Stromal cell of bone marrow (primary cell): ENCODE measurements at places on chromosomes 4 and X.
A peak's percentile ranks its signal among the peaks of the same experiment; 100 is the strongest.

DNA sequence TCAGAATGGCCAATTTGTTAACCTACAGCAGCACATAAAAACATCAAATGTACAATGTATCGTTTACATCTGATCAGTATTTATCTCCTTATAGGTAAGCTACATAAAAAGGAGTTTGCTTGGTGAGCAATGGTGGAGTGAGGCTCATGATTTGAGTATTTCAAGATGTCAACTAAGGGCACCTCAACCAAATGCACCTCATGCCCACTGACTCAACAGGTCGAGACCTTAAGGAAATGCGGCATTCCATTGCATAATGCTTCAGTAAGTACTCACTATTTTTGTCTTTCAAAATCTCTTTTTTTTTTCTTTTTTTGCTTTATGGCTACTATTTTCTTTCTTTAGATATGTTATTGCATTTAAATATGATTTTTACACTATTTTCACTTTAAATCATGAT, 181.0 kb upstream of the TLL1 start:
- DNase-seq, result no peak

DNA sequence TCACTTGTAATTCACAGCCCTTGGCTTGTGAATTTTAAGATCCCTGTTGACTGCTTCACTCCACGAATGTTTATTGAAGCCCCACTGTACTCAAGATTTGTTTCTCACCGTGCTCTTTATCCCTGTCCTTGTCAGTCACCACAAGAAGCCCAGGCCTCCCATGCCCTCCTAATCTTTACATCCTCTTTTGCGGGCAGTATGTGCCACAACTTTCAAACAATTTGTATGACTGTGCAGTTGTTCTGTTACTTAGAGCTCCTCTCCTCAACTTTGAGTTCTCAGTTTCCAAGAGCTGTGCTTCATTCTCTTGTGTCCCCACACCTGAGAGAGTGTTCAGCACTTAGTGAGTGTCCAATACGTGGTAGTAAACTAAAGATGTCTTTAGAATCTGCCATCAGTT, 467.7 kb downstream of the NKX6-1 start:
- no peak for DNase-seq

DNA sequence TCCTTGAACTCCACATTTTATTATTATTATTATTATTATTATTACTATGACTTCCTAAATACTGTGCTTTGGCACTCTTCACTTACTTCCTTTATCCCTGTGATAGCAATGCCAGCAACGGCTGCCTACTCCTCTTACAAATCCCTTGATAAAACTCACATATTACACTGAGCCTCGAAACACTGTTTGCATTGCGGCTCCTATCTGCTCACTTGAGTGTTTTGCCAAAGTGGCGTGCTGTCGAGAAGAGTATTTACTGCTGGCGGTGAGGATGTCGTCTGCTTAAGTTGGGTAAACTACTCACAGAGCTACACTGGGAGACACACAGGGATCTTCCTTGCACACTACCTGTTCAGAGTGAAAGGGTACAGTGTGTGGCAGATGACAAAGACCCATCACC, 143.4 kb upstream of the VCX3A start:
- no peak for DNase-seq

- no peak for DNase-seq
These were observed 34.2 kb upstream of the ATRX start for GRCh38 chrX:77820091-77820727.

GRCh38 chr4:147955827-147956558, 224.1 kb downstream of the ARHGAP10 start:
- DNase-seq, result no peak

DNA sequence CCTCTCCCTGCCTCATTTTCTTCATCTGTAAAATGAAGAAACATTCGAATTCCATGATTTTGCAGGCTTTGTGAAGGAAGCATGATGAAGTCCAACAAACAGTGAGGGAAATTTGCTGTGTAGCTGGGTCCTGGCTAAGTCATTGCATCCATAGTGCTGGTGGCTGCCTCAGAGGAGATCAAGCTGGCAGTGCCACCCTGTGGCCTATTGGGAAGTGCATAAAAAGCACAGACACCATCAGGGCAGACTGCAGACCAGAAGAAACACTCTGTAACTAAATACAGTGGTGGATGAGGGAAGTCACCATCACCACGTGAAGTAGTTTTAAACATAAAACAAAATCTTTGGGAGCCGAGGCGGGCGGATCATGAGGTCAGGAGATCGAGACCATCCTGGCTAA, 40.7 kb upstream of the DDX3X start:
- DNase-seq, result no peak

DNA sequence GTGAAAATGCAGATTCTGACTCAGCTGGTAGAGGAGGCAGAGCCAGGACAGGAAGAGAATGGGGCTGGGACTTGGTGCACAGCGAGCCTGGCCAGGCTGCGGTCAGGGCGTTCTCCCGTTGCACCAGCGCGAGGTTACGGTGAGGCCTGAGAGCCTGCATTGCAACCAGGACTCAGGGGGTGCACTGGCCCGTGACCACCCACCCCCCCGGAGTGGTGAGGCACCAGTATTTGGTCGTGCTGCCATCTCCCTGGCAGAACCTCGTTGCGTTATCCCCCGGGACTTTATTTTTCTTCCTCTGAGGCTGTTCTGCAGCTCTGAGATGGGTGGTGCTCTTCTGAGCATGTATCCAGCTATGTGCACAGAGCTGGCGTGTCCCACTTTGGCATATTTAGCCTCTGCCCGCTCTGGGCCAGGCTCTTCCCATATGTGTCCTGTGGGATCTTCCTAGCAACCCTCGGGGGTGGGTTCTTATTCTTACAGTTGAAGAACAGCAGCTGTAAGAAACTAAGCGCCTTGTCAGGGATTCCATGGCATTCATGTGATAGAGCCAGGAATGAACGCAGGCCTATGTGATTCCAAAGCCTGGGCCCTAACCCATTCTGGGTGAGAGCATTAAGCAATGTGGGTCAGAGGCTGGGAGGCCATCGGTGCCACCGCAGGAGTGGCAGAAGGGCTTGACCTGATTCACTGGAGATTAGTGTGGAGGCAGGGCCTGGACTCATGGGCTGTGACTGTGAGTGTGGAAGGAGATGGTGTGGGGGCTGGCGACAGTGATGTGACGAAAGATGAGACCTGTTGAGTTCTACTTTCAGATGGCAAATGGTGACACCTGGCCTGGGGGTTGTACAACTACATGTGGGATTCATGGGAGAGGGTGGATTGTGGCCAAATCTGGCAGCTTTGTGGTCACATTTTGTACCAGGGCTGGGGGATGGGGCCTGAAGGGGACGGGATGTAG, 3.1 kb downstream of the TADA2B start:
- no peak for DNase-seq

DNA sequence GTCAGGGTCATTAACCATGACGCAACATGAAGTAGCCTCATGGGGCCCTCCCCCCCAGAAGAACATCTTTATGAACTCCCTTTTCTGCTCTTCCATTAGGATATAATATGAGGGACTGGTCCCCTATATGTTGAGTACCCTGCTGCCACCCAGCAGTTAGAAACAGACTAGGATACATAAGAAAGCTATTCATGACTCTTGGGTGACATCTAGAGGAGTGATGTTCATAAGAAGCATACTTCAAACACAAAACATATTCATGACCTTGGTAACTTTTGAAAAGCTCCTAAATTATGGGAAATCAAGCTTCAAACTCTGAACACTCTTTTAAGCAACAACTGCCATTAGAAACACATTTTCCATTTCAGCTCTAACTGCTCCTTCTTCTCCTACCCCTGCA, 155.2 kb upstream of the SPIN4 start:
- peak; percentile 13 for DNase-seq

GRCh38 chr4:98568941-98569663, 89.3 kb downstream of the TSPAN5 start:
- DNase-seq, result no peak

DNA sequence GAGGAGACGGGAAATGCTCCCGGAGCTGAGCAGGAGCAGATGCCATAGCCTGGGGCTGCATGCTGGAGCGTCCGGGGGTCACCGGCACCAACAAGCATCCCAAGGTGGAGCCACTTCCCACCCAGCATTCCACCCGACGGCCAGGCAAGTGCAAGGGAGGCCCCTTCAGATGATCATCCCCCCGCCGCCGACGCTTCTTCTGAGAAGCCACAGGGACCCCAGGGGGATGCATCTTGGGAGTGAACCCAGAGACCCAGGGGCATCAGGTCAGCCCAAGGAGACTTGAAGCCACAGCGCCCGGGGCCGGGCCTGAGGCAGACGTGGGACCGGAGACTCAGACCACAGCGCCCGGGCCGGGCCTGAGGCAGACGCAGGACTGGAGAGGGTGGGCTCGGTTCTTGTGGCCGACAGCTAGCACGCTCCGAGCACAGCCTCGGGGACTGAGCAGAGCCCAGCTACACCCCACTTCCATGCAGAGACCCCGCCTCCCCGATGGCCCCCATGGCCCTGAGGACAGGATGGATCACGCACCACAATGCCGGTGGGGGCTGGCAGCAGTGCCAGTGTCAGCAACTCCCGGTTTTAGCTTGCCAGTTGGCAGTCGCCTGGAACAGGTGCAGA, 33.0 kb upstream of the CPLX1 start:
- no peak for DNase-seq

GRCh38 chr4:142497606-142498005, 348.5 kb downstream of the INPP4B start:
- DNase-seq, result no peak

DNA sequence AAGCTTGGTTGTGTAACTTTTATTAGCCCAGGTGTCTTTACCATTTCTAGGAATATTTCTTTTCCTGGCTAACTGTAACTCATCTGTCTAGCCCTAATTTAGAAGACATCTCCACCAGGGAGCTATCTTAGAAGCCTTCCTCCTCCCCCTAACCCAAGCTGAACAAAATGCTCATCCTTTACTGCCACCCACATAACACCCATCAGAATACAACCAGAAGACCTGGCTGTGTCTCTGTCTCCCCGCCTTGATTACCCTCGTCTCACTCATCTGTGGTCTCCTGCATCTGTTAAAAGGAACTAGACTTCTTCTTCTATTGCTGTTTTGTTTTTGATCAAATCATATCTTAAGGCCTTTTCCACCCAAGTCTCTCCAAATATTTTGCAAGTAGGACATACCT, 4.8 kb upstream of the TMEM154 start:
- DNase-seq, result no peak

DNA sequence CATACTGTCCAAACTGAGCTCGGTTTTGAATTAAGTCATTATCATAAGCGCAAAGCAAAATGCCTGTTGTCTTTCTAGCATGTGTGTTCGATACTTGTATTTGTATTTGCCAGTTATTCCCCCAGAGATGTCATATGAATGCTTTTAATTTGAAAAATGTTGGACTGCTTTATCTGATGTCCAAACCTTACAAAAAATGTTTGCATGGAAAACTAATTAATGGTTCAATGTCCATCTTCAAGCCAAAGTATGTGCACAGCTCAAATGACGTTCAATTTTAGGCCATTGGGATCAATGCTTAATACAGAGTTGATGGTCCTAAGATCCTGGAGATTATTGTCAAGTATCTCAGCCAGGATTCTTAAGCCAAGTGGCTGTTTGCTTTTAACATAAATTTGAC, 17.2 kb upstream of the HPGDS start:
- no peak for DNase-seq

- DNase-seq, result no peak
These were observed 20.1 kb downstream of the ADRA2C start for GRCh38 chr4:3786196-3786869.

DNA sequence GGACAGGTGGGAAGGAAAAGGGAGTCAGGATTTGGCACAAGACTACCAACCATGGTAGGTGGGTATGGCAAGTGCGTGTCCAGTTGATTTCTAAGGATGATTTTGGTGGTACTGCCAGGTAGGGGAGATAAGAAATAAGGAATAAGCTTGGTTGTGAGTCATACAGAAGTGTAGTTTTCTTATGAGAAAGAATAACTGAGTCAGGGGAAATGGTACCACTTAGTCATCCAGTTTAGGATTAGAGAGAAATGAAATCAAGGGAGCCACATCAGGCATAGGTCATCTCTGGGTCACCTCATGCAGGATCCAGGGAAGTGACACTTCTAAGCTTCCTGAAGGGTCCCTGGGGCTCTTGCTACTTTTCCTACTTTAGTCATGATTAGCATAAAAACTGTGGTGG, 107.1 kb upstream of the C1GALT1C1 start:
- DNase-seq, result peak; percentile 33

- no peak for DNase-seq
These were observed 50.0 kb downstream of the CLCN5 start for GRCh38 chrX:49972328-49972860.

GRCh38 chr4:61886131-61886530, 686.0 kb downstream of the ADGRL3 start:
- no peak for DNase-seq
